Aorta (tissue), 5 donors: ENCODE measurements at places on chromosomes 1 and 21. TPM values are rescaled to one million over a fixed set of nuclear protein-coding genes. Genes with fewer than 3 reads are reported as not detected.
A peak's percentile ranks its signal among the peaks of the same experiment; 100 is the strongest.

The MATN1 gene
- total RNA-seq: 0.42 TPM

The BTG2 gene
- 302 TPM for total RNA-seq

The LHX4 gene
- not detected for total RNA-seq

The CENPF gene
- 4.3 TPM for total RNA-seq

The AMY2A gene
- total RNA-seq: 4.2 TPM

The TMEM183A gene
- total RNA-seq: 43.9 TPM

The LCE1E gene
- not detected for total RNA-seq

DNA sequence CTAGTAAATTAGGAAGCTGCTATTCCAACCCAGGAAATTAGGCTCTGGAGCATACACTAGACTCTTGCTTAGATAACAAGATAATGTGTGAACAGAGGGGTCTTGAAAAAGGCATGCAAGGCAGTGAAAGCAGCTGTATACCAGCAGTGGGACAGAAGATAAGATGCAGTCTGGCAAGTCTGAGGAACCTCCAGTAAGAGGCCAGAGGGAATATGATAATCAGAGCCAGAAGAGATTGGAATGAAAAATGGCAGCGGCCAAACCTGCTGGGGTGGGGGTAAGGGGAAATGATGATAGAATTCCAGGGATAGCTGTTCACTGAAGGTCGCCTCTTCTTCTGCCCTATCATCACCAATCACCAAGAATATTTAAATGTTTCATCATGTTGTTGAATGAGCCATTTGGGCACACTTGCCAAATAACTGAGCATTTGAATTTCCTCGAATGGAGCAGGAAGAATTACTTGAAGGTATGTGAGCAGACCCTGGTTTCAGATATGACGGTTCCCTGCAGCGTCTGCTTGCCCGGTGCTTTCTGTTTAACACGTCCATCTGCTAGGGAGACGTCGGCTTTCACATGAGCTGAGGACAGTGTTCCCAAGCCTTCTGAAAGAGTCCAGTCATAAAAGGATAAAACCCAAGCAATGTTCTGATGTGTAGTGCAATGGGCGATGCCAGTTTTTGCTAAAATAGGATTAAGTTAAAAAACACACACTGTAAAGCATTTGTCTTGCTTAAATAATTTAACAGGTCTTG is 173.3 kb downstream of the RWDD3 start:
- no peak for DNase-seq
- H3K36me3 ChIP-seq: no peaks in the 10 kb centered on the region
- no peaks in the 10 kb centered on the region for H3K27me3 ChIP-seq

DNA sequence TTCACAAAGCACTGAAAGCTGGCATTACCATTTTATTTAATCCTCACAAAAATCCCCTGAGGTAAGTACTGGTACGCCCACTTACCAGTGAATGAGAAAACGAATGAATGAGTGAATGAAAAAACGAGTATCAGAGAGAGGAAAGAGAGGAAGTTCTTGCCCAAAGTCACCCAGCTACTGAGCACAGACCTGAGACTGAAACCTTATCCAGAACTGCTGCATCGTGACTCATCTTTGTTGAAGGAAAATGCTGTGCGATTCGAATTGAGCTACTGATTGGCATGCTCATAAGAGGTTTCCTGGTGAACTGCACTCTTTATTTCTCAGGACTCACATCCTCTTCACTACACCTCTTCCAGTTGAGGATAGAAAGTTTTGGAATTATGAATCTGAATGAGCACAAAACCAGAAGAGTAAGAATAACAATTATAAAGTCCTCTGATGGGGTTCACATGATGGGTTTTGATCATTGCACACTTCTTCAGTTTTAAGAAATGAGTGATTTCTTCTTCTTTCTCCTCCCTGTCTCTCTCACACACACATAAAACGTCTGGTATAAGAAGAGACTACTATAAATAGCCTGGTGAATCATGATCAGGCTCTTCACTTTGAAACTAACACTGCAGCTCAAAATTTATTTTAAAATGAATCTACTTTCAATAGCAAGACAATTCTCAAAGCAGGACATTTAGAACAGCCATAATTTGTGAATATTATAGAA is 32.1 kb downstream of the IL12RB2 start:
- H3K4me1 ChIP-seq: no peaks in the 10 kb centered on the region
- no peak for DNase-seq
- H3K36me3 ChIP-seq: no peaks in the 10 kb centered on the region
- no peaks in the 10 kb centered on the region for H3K27me3 ChIP-seq

DNA sequence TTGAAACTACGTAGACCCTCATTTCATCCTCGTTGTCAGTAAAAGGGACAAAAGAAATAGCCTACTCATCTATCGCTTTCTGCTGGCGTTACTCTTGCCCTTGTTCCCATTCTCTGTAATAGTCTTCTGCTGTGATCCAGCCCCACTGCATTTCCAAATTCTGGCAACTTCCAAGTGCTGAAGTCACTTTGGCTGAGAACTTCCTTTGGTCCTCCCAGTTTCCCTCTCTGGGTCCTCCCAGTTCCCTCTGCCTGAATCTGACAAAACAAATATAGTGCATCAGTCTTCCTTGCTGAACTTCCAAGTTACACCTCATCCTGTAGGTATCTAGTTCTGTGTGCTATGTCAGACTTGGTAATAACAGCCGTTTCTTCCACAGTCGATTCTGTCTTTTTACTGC is 47.0 kb upstream of the PLA2G4A start:
- no peak for DNase-seq
- no peak overlapping the region for H3K4me3 ChIP-seq
- H3K27ac ChIP-seq: no peak overlapping the region
- no peaks in the 10 kb centered on the region for H3K4me1 ChIP-seq

GRCh38 chr1:3522564-3523265 is 68.2 kb downstream of the ARHGEF16 start:
- H3K27ac ChIP-seq: no peak overlapping the region
- DNase-seq: no peak
- no peak overlapping the region for H3K4me3 ChIP-seq
- no peaks in the 10 kb centered on the region for H3K4me1 ChIP-seq
- H3K27me3 ChIP-seq: no peaks in the 10 kb centered on the region

- no peaks in the 10 kb centered on the region for H3K36me3 ChIP-seq
- H3K27ac ChIP-seq: no peak overlapping the region
- H3K4me1 ChIP-seq: no peaks in the 10 kb centered on the region
- no peak for DNase-seq
- peak overlapping the region; percentile 57 for H3K4me3 ChIP-seq
- H3K27me3 ChIP-seq: no peaks in the 10 kb centered on the region
Observed at GRCh38 chr1:233614743-233615521, 1.0 kb downstream of the KCNK1 start.

- H3K36me3 ChIP-seq: no peaks in the 10 kb centered on the region
- peak overlapping the region; percentile 97 for H3K4me3 ChIP-seq
- H3K27ac ChIP-seq: peak overlapping the region; percentile 99
- no peaks in the 10 kb centered on the region for H3K4me1 ChIP-seq
Observed at GRCh38 chr1:61083013-61083806, 849 bp downstream of the NFIA start.

DNA sequence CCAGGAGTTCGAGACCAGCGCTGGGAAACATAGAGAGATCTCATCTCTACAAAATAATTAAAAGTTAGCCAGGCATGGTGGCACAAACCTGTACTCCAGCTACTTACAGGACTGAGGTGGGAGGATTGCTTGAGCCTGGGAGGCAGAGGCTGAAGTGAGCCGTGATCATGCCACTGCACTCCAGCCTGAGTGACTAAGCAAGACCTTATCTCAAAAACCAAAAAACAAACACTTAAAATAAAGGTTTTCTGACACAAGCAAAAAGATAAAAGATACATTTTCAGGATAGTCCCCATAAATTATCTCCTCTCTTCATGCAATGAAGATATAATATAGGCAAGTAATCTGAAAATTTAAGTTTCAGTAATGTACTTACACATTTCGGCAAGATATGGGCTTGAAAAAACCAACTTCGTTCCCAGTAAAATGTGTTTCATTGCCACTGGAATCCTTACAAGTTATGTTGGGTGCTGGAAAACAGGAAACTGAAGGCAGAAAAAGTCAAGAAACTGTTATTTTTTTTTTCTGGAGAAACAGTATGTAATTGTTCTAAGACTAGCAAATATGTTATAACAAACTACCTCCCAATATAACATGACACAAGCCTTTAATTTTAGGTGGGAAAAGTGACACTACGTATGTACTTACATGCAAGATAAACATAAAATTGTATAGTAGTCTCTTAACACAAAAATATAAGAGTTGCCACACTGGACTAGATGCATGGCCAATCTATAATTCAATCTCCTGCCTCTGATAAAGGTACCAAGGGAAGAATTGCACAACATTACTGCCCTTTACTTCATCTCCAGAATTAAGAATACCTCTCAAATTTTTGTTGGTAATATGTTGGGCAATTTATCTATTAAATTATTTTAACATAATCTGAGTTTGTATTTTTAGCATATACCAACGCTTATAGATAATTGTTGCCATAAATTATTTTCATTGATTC is 15.7 kb downstream of the TM2D1 start:
- H3K4me3 ChIP-seq: no peak overlapping the region
- peak overlapping the region; percentile 25 for H3K27ac ChIP-seq
- no peak for DNase-seq

GRCh38 chr1:14928412-14928811 is 225.1 kb upstream of the TMEM51 start:
- no peak for DNase-seq
- H3K27me3 ChIP-seq: no peaks in the 10 kb centered on the region
- H3K4me1 ChIP-seq: peaks cover 3% of the 10 kb centered on the region
- no peaks in the 10 kb centered on the region for H3K36me3 ChIP-seq

- H3K27me3 ChIP-seq: no peaks in the 10 kb centered on the region
- no peak overlapping the region for H3K4me3 ChIP-seq
- DNase-seq: no peak
- H3K36me3 ChIP-seq: no peaks in the 10 kb centered on the region
Observed at GRCh38 chr1:159229260-159229885, 24.7 kb downstream of the ACKR1 start.

- no peak overlapping the region for H3K4me3 ChIP-seq
- no peaks in the 10 kb centered on the region for H3K36me3 ChIP-seq
- H3K4me1 ChIP-seq: no peaks in the 10 kb centered on the region
- H3K27me3 ChIP-seq: no peaks in the 10 kb centered on the region
- DNase-seq: no peak
- H3K27ac ChIP-seq: no peak overlapping the region
Observed at GRCh38 chr1:151843398-151843797, 3.8 kb upstream of the C2CD4D start.

DNA sequence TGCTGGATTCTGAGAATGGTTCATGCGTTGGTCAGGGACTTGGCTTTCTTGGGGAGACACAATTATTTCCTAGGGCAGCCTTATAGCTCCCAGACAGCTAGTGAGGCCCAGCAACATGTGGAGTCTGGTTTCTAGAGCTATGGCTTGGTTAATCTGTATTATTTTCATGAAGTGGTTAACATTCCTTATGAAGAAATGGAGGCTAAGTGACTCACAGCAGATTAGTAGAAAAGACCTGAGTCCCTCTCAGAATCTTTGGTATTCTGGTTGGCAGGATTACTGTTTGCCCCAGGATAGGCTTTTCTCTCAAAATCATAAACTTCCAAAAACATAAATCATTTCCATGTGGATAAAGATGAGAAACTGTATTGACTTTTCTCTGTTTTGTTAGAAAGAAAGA is 42.3 kb downstream of the DUSP10 start:
- H3K27ac ChIP-seq: no peak overlapping the region
- H3K4me3 ChIP-seq: no peak overlapping the region
- peaks cover 5% of the 10 kb centered on the region for H3K36me3 ChIP-seq
- H3K4me1 ChIP-seq: no peaks in the 10 kb centered on the region

- no peak overlapping the region for H3K4me3 ChIP-seq
- DNase-seq: no peak
- H3K36me3 ChIP-seq: no peaks in the 10 kb centered on the region
- no peaks in the 10 kb centered on the region for H3K4me1 ChIP-seq
- no peaks in the 10 kb centered on the region for H3K27me3 ChIP-seq
Observed at GRCh38 chr1:207026104-207026534, 6.4 kb downstream of the C1orf116 start.

GRCh38 chr1:248421384-248421783 is 18.5 kb downstream of the OR2T1 start:
- no peaks in the 10 kb centered on the region for H3K4me1 ChIP-seq
- DNase-seq: no peak
- H3K36me3 ChIP-seq: no peaks in the 10 kb centered on the region
- H3K4me3 ChIP-seq: no peak overlapping the region
- no peaks in the 10 kb centered on the region for H3K27me3 ChIP-seq

DNA sequence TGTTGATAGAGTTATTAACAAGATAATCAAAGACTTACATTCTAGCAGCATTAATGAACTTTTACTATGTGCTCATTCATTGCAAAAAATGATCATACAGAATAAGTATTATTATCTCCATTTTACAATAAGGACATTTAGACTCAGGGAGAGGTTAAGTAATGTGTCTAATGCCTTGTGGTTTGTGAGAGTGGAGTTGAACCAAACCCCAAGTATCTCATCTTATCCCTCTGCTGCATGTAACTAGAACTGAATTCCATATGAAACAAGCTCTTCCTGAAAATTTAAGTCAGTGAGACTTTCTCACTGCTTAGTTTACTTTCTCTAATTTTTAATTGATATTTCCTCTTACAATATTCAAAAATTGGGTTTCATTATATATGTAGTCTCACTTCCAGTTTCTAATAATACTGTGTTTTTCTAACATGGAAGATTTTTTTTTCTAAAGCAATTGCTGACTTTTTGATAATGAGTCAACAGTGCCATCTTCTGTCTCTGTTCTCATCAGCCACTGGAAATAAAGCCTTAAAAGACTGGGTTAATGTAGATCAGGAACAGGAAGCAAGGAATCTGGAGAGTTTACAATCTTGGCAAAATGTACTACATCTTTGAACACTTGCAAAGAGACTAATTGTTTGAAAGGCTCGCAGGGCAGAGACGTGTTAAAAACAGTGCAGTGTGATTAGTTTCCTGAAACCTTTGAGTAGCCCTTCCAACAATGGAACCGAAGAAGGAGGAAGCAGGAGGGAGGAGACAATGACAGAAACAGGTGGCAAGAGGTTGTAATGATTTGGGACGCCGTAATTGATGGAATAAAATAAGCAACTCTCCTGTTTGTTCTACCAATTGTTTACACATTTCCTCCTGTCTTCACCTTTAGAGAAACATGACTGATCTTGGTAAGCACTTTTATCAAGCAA is 567.6 kb downstream of the MRPL39 start:
- H3K27ac ChIP-seq: no peak overlapping the region
- H3K4me3 ChIP-seq: no peak overlapping the region
- no peak for DNase-seq
- no peaks in the 10 kb centered on the region for H3K27me3 ChIP-seq

GRCh38 chr21:21003701-21004100 is 5.5 kb downstream of the NCAM2 start:
- no peaks in the 10 kb centered on the region for H3K27me3 ChIP-seq
- H3K36me3 ChIP-seq: no peaks in the 10 kb centered on the region
- H3K4me1 ChIP-seq: no peaks in the 10 kb centered on the region
- DNase-seq: no peak
- no peak overlapping the region for H3K4me3 ChIP-seq
